WERI-Rb-1 (cell line): ENCODE measurements at places on chromosomes 3 and 15.

DNA sequence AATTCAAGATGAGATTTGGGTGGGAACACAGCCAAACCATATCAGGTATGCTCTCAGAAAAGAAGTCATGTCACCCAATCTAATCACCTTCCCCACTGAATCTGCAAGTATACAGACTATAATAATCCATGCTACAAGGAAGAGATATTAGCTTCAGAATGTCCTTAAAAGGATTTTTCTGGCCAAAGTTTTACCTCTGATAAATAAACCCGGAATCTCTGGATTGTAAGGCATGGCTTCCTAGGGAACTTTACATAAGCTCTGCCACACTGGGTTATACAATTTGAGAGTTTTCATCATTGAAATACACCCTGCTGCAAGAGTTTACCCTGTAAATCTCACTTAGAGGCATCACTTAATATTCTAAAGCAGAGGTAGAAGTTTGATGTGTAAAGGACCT is 330.5 kb upstream of the KCNMB2 start:
- no peak for DNase-seq

DNA sequence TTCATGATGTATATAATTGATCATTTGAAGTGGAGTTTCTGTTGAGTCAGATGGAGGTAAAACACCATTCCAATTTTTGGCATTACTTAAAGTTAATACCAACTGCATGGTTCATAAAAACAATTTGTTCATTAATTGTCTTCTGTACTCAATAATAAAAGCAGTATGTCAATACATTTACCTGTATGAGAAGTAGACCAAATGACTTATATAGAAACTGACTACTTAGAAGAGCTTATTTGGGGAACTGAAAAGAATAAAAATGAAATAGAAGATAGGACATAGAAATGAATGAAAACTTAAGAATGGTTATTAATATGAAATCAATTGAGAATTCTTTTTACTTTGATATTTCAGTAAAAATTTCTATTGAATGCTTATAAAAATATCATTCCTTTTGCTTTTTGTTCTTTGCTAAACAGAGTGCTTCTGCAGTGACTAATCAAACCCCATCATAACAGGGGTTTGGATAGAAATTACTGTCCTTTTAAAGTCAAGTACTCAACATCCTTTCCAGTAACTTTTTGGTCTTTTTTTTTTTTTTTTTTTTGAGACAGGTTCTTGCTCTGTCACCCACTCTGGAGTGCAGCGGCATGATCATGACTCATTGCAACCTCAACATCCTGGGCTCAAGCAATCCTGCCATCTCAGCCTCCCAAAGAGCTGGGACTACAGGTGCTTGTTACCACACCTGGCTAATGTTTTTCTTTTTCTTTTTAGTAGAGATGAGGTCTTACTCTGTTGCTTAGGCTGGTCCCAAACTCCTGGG is 6.5 kb upstream of the CRYBG3 start:
- no peak for DNase-seq

DNA sequence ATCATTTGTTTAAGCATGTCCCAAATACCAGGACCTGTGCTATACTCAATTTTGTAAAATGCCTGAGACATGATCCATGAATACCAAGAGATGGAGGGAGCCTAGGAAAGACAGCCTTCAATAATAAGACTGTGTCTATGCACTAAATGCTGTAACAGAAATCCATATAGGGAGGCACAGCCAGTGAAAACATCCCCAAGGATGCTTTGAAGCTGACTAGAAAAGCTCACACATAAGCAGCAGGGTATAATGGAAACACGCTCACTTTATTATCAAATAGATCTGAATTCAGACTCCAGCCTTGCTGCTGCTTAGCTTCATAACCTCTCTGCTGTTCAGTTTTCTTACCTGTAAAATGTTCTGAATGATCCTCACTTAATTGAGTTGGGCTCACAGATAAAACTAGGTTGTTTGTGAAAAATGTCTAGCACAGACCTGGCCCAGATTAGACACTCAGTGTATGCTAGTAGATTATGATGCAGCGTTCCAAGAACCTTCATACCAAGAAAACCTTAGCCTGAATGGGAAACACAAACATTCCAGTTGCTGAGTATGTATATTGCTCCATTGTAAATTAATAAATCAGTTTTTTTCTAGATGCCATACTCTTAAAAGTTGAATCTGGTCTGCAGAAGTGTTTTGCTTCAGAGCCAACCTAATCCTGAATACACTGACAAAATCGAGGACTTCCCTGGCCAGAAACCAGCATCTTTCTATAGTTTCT is 3.8 kb upstream of the LARP6 start:
- no peak for DNase-seq

DNA sequence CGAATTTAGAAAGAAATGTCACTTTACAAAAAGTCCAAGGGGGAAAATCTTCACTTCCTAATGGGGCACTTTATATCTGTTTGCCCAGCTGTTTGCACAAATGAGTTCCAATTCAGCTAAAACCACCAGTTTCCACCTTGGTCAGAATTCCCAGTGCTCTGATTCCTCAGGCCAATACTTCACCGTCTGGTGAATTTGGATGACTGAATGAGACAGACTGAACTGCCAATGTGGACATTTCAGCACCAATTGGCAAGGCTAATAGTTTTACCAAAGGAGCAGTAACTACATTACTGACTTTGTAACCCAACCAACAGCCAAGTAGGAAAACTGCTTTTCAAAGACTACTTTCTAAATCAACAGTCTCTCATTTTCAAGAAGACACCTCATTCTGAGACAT is 51.8 kb downstream of the ABI3BP start:
- DNase-seq: no peak

GRCh38 chr3:129317848-129318247 is 39.2 kb downstream of the HMCES start:
- no peak for DNase-seq

GRCh38 chr15:70767667-70768066 is 4.3 kb upstream of the UACA start:
- no peak for DNase-seq

GRCh38 chr3:141271279-141272030 is 39.8 kb downstream of the PXYLP1 start:
- DNase-seq: no peak

- DNase-seq: no peak
These were observed 151.5 kb upstream of the BHLHE40 start for GRCh38 chr3:4827767-4828166.

- no peak for DNase-seq
These were observed 96.0 kb upstream of the FAM174B start for GRCh38 chr15:92751528-92751927.

DNA sequence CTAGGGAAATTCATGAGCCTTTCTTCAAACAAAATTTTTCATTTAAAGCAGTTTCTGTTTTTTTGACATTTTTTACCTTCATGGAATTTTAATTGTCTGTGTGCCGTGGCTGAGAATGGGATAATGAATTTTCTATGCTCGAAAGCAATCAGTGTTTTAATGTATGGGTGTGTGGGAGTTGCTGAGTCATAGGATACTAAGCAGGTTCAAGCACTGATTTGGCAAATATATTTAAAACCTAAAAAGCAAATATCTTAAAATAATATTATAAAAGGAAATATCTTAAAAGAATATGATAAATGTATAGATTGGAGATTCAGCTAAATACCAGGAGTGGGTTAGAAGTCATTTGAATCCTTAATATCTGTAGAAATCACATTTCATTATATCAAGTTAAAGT is 173.6 kb upstream of the LRRFIP2 start:
- DNase-seq: no peak

DNA sequence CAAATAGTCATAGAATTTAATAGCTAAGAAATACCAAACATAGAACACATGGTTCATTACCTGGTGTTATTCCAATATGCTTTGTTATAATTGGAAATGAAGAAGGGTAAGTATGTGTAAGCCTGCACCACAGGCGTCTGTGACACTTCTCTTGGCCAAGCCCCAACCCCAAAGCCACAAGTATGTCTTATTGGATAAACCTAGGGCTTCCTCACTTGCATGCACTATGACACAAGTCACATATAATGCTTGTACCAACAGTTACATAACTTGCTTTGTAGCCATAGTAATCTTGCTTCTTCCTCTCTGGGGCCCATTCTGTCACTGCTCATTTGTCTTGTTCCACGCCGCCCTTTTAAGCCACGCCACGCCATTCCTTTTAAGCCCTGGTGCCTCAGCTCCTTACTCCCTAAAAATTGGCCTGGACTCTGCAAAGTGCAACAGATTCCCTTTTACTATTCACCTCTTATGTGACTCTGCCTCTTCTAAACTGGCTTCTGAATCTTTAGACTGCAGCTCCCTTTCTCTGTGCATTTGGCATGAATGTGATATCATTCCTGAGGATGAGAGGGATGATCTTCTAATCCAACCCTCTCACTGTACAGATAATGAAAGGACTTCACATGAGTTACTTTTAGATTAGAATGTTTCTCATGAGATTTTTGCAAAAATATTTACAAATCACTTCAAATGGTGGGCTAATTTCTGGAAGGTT is 48.1 kb upstream of the EPHA3 start:
- DNase-seq: no peak

DNA sequence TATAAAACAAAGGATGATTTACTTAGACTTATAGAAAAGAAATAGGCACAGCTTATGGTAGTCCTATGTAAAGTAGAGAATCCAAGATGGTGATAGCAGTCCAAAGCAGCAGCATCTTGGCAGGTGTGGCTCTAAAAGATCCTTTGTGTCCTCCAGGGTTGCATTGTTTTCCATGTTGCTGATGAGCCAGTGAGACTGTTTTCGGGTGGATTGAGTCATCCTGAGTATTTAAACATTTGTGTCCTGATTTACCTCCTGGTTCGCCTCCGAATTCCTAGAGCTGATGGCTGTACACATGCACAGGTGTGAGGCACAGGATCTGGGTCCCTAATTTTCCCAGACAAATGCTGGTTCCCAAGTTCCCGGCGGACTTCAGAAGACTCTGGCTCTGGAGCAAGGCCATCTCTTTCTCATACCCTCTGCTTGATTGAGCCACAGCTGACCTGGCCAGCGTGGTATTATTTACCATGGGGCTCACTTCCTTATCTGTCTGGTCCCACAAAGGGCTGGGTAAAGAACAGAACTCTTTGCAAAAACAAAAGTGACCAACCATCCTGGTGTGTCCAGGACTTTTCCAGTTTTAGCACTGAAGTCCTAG is 51.0 kb downstream of the ARNT2 start:
- no peak for DNase-seq

- DNase-seq: peak; percentile 26
These were observed 19.6 kb upstream of the TASOR start for GRCh38 chr3:56702490-56703315.

DNA sequence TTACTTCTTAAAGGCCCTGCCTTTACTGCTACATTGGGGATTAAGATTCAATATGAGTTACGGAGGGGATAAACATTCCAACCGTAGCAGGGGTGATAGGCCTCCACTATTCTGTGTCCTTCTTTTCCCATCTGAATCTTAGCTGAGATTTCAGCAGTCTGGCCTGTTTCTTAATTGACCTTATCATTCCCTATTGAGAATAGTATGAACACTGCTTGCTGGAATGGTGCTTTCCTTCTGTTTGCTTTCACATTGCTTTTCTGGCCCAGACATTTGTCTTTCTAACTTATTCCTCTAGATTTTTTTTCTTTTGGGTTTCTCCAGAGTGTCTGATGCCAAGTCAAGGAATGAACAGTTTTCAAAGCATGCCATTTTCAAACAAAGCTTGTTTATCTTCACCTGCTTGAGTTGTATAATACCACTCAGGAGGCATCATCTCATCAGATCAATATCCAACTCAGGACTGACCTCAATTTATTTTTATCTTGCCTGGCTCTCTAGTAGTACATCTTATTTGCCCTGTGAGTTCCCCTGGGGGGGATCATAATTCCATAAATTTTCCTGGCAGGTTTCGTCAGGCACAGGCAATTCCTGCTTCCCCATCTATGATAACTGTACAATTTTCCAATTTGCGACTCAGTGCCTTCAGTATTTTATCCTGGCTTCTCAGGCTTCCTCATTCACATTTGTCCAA is 161.1 kb upstream of the STT3B start:
- no peak for DNase-seq

- no peak for DNase-seq
These were observed 18.2 kb upstream of the ADCY5 start for GRCh38 chr3:123467046-123467445.

- DNase-seq: no peak
These were observed 78.3 kb downstream of the MCF2L2 start for GRCh38 chr3:183350164-183350563.

GRCh38 chr3:189833996-189834395 is 202.8 kb downstream of the TP63 start:
- DNase-seq: no peak

- no peak for DNase-seq
These were observed 118.6 kb downstream of the ANO10 start for GRCh38 chr3:43503067-43503728.

GRCh38 chr15:78045189-78045588 is 32.3 kb downstream of the TBC1D2B start:
- DNase-seq: no peak

DNA sequence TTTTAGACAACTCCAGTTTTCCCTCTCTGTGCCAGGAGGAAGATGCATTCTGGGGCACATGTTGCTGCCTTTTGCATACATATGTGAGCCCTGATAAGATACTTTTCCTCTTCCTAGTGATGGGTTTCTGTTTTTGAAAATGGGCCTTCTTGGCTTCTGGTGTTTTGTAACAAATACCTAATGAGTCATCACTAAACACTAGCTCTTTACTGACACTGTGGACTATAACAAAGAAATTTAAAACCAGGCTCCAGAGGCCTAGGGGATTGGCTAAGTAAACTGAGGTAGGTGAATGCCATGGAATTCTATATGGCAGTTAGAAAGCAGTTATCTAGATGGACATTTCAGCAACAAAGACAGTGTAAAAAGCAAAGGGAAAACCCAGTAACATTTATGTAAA is 93.4 kb upstream of the NR2E3 start:
- DNase-seq: no peak

- no peak for DNase-seq
These were observed 167.2 kb downstream of the KCNMB2 start for GRCh38 chr3:178703268-178703975.

DNA sequence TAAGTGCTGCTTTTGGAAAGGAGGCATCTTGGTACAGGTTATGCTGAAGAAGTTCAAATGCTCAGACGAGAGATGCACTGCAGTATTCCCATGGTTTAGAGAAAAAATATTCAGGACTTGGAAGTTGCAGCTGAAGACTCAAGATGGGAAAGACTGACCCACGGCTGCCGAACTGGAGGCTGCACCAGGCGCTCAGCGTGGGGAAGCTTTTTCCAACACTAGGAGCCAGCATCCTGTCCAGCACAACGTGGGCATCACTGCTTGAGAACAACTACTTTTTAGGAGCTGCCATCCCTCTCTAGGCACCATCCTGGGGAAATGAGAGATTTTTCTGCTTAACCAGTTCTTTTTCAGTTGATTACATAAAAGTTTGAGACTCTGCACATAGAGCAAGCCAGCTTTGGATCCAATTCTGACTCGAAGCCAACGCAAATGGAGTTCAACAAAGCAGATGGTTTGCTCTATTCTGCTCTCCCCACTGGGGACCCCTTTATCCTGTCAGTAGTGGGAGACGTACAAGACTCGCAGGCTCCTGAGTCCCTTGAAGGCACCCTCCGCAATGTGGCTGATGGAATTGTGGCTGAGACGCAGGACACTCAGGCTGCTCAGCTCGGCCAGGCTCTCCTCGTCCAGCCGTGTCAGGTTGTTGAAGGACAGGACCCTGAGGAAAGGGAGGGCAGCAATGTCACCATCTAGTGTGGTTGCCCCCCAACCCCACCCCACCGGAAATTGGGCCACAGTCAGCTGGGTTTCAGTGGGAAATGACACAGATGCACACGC is 93.8 kb downstream of the LRIG1 start:
- DNase-seq: no peak

GRCh38 chr3:42501321-42501680 is 1.1 kb upstream of the VIPR1 start:
- DNase-seq: peak; percentile 60

- no peak for DNase-seq
These were observed 37.5 kb downstream of the SETMAR start for GRCh38 chr3:4340411-4341335.
